ENCODE measurements at places on chromosomes 7 and 10. TPM values are rescaled to one million over a fixed set of nuclear protein-coding genes. Genes with fewer than 3 reads are reported as not detected.

FAM25A gene
- polyA plus RNA-seq = not detected

TMEM213 gene
- not detected for polyA plus RNA-seq

CDHR3 gene
- 3.6 TPM for polyA plus RNA-seq

SEMA3E gene
- 19.8 TPM for polyA plus RNA-seq

PRRT4 gene
- polyA plus RNA-seq = 2.1 TPM

TUBAL3 gene
- not detected for polyA plus RNA-seq

CYP3A5 gene
- polyA plus RNA-seq = 0.42 TPM

THSD7A gene
- 40.7 TPM for polyA plus RNA-seq

PRKG1 gene
- polyA plus RNA-seq = 117 TPM

COL13A1 gene
- not detected for polyA plus RNA-seq

AKR1C1 gene
- 25.5 TPM for polyA plus RNA-seq

PNLIPRP1 gene
- not detected for polyA plus RNA-seq

CYP3A4 gene
- polyA plus RNA-seq = not detected

CHCHD2 gene
- polyA plus RNA-seq = 338 TPM

NUTM2D gene
- 0.24 TPM for polyA plus RNA-seq

CPED1 gene
- polyA plus RNA-seq = not detected

TUBB8 gene
- not detected for polyA plus RNA-seq

C10orf62 gene
- not detected for polyA plus RNA-seq

ZNF503 gene
- polyA plus RNA-seq = 0.56 TPM

ENTPD1 gene
- 4.6 TPM for polyA plus RNA-seq

PTTG1IP2 gene
- polyA plus RNA-seq = not detected

CPA4 gene
- not detected for polyA plus RNA-seq

CCDC186 gene
- 21.7 TPM for polyA plus RNA-seq

ADCYAP1R1 gene
- polyA plus RNA-seq = 1.1 TPM

HOXA10 gene
- not detected for polyA plus RNA-seq

ANKRD30A gene
- not detected for polyA plus RNA-seq

SMO gene
- 1.0 TPM for polyA plus RNA-seq

SP8 gene
- polyA plus RNA-seq = not detected

SYCE1 gene
- polyA plus RNA-seq = 17.3 TPM

KDM7A gene
- polyA plus RNA-seq = 5.2 TPM

METTL27 gene
- polyA plus RNA-seq = 1.1 TPM

ECHDC3 gene
- polyA plus RNA-seq = not detected

SLC13A1 gene
- polyA plus RNA-seq = not detected

FOXK1 gene
- 0.84 TPM for polyA plus RNA-seq

NODAL gene
- 0.99 TPM for polyA plus RNA-seq

ASAH2B gene
- 8.2 TPM for polyA plus RNA-seq

OR6B1 gene
- not detected for polyA plus RNA-seq

FFAR4 gene
- polyA plus RNA-seq = not detected

C7orf33 gene
- not detected for polyA plus RNA-seq

ANTXRL gene
- not detected for polyA plus RNA-seq

CRYGN gene
- polyA plus RNA-seq = not detected

STEAP2 gene
- 201 TPM for polyA plus RNA-seq

HYAL4 gene
- polyA plus RNA-seq = not detected

LIPJ gene
- polyA plus RNA-seq = not detected

ST8SIA6 gene
- not detected for polyA plus RNA-seq

RSU1 gene
- 38.6 TPM for polyA plus RNA-seq

HOXA7 gene
- polyA plus RNA-seq = not detected

MLXIPL gene
- polyA plus RNA-seq = not detected

TAC1 gene
- polyA plus RNA-seq = 336 TPM

GOLGA7B gene
- polyA plus RNA-seq = 5.9 TPM

FAM107B gene
- 117 TPM for polyA plus RNA-seq

NPY4R2 gene
- polyA plus RNA-seq = not detected

PIK3CG gene
- polyA plus RNA-seq = not detected

CPA2 gene
- polyA plus RNA-seq = not detected
